ENCODE measurements at places on chromosomes 6 and 20. TPM values are rescaled to one million over a fixed set of nuclear protein-coding genes. Genes with fewer than 3 reads are reported as not detected.

Gene TAGAP
- total RNA-seq = 1.3 TPM

Gene GINS1
- total RNA-seq = 0.85 TPM

Gene TBPL1
- total RNA-seq = 24.8 TPM

DNA sequence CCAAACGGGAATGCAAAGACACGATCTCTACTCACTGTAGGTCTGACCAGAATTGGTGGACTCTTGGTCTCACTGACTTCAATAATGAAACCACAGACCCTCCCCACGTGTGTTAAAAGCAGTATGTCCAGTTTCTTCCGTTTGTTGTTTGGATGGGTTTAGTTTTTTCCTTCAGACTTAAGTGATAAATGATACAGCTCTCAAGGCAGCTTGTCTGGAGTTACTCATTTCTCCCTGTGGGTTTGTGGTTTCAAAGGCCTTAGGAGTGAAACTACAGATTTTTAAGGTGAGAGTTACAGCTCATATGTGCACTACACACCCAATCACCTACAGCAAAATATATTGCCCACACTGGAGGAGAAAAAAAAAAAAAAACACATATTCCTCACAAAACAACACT lies 86.7 kb upstream of the STMND1 start:
- DNase-seq = no peak

DNA sequence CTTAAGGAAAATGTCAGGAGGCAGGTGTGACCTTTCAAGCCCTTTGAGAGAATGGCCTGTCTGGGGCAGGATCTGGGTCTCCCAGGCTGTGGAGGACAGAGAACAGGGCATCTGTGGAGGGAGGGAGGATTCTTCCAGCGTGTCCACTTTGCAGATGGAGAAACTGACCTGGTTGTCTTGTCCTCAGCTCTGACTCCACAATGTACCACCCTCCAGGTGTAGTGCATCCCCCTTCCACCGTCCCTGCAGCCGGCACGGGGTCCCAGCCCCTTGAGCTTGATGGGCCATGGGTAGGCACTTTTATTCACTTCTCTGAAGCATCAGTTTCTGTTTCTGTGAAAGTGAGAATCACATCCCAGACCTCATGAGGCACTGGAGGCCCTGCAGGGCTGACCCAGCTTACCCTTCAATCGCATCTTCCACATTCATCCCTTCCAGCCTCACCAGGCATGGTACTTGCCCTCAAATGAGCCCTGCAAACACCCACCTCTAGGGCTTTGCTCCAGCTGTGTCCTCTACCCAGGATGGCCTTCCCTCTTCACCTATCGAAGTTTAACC lies 4.6 kb upstream of the TGM2 start:
- no peak for DNase-seq

DNA sequence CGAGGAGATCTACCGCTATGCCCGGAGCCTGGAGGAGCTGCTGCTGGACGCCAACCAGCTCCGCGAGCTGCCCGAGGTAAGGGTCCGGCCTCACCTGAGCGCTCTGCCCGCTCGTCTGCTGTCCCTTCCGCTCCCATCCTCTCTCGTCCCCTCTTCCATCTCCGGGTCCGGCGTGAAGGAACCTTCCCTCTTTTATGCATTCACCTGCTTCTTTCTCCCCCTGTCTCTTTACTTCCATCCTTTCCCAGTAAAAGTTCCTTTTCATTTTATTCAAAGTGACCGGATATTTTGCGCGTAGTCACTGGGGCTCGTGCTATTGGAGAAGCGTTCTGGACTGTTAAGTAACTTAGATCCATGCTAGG lies 516 bp downstream of the LRRC1 start:
- DNase-seq = no peak

DNA sequence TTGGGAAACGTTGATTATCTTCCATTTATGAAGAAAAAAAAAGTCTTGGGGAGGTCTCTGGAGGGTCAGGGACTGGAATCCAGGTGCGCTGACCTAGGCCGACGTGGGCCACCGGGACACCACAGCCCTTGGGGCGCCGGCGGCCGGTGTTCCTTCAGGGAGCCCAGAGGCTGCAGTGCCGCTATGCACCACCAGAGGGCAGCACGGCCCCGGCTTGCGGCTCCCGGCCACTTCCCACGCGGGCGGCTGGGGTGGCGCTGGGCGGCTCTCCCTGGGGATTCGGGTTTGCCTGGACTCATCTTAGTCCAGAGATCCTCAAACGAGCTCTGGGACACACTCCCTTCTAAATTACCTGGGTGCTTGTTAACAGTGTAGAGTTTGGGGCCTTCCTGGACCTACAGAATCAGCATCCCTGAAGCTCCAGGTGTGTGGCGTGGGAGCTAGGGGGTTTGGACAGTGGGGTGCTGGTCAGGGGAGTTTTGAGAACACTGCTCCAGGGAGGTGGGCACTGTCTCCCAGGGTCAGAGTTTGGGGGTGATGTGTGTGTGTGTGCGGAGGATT lies 23.0 kb upstream of the GTSF1L start:
- peak; percentile 90 for DNase-seq

GRCh38 chr6:13089296-13089994 lies 238.9 kb downstream of the TBC1D7 start:
- no peak for DNase-seq
